ENCODE measurements at places on chromosomes 1 and 21. TPM values are rescaled to one million over a fixed set of nuclear protein-coding genes. Genes with fewer than 3 reads are reported as not detected.

- no peak for DNase-seq
These were observed 300.3 kb upstream of the B3GALT2 start for GRCh38 chr1:193486671-193487229.

GRCh38 chr1:95013950-95014574, 58.7 kb downstream of the ALG14 start:
- DNase-seq = no peak

DNA sequence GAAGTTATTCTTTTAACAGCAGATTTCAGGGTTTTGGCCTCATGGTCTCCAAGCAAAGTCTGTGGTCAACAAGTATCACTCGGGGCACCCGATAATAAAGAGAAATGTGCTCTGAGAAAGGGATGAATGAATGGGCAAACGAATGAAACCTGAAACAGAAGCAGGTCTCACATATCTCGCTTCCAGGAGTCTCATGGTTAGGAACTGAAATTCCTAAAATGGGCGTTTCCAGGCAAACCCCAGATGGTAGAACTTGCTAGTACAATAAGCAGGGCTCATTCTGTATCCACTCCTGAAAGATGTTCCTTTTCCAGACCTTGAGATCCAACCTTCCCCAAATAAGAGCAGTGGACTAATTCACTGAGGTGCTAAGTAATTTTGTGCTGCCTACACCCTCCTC, 87.2 kb downstream of the LAMC2 start:
- DNase-seq = no peak

- DNase-seq = no peak
These were observed 5.7 kb downstream of the LAMB3 start for GRCh38 chr1:209646558-209646957.

DNA sequence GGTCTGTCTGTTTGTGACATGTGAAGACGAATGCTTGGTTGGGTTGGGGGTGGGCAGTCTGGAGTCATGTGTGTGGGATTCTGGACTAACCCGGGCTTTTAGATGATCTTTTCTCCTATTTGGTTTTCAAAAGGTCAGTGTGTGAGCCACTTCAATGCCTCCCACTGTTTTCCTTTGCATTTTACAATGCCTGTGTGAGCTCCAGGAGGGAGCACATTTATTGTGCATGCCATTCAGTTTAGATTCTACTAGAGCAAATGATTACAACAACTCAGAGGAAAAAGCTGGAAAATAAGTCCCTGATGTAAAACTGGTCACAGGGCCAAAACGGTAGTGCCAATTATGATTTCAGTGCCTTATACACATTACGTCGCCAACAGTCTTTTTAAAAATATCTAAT, 90.9 kb downstream of the LYPLAL1 start:
- no peak for DNase-seq

- DNase-seq = no peak
These were observed 138.5 kb downstream of the ZZZ3 start for GRCh38 chr1:77543822-77544448.

The LAD1 gene
- 35.3 TPM for total RNA-seq

- no peak for DNase-seq
These were observed 22.7 kb downstream of the UCHL5 start for GRCh38 chr1:193036337-193037047.

The KRTAP19-1 gene
- total RNA-seq = not detected

The GLIS1 gene
- not detected for total RNA-seq

The CCDC24 gene
- total RNA-seq = 10.7 TPM

- DNase-seq = no peak
These were observed 31.9 kb upstream of the RXRG start for GRCh38 chr1:165476776-165477175.

DNA sequence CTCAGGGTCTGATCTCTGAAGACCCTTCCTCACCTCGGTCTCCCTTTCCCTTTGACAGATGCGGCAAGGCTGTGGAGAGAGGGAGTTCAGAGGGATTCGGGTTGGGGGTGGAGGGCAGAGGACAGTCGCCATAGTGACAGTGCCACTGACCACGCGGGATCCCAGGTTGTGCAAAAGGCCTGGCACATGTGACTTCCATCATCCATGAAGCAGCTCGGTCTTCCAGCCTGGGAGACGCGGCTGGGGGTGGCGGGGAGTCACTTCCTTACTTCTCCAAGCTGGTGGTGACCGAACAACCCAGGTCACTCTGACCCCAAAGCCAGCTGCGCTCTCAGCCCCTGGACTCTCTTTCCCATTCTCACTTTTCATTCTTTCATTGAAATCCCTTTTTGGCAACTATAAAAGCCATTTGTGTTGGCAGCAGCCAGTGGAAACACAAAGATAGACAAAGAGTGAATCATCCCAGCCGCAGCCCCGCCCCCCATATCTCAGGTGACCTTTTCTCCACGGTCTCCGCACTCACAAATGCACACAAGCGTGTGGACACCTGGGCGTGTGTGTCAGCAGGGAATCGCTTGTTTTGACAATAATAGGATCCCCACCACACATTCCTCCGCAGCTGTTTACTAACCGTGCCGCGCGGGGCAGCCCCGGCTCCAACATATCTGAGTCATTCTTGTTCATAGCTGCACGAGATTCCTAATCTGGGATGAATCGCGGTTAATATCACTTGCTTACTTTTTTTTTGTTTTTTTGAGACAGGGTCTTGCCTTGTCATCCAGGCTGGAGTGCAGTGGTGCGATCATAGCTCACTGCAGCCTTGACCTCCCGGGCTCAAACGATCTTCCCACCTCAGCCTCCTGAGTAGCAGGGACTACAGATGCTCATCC, 68.3 kb downstream of the DHRS3 start:
- peak; percentile 52 for DNase-seq

DNA sequence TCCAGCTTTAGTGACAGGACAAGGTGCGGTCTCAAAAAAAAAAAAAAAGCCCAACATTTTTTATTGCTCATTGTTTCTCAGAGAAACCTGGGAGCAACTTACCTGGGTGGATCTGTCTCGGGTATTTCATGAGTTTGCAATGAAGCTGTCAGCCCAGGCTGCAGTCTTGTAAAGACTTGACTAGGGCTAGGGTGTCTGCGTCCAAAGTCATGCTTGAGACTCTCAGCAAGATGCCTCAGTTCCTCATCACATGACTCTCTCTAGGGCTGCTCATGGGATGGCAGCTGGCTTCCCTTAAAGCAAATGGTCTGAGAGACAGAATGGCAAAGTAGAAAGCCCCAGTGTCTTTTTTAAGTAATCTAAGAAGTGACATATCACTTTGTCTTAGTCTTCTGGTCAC, 8.1 kb downstream of the GABPA start:
- no peak for DNase-seq

DNA sequence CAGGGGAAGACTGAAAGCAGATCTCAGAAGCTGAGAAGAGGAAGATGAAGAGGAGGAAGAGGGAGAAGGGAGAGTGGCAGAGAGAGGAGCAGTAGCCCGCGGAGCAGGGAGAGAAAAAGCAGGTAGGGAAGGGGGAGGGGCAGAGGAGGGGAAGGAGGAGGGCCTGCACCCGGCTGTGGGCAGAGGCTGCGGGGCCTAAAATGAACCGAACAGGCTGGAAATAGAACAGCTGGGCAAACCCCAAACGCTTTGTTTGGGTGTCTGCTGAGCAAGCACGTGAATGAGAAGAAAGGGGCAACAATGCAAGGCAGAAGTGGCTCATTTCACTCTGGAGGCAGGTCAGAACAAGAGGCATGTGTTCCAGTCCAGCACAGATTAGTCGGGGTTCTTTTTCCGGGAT, 33.5 kb downstream of the KCNC4 start:
- DNase-seq = no peak

The RGS7 gene
- 0.21 TPM for total RNA-seq

The ERG gene
- total RNA-seq = 38.0 TPM

The GPR153 gene
- 16.6 TPM for total RNA-seq

The TACSTD2 gene
- total RNA-seq = 69.9 TPM

DNA sequence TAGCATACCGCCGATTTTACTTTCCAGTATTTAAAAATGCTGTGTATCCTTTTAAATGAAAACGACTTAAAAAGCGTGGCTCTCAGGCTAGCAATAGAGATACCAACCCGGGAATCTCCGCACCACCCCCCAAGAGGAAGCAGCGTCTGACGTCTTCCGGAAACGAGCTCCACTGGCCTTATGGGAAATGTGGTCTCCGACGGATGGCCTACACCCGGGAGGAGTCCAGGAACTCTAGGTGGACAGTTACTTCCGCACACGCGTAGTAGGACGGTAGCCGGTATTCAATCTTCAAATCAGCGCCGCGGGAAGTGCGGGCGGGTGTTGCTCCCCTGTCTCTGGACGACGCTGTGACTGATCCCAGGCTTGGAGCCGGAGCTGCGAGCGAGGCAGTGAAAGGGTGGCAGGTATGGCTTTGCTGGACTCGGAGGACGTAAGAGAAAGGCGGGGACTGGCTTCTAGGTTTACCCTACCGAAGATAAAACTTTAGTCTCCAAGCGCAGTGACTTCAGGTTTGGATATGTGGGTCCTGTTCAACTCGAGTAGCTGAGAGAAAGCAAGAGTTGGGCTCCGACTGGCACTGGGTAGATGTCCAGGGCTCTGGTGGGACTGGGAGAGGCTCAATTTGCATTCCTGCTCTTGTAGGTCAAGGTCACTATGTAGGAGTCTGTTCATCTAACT, at the start of gene ZNF684:
TSS of gene ZNF684 (plus strand) at position 257 of the 681 bp plus-strand sequence. CDS start 1,530 bp downstream, outside the sequence.
- DNase-seq = peak; percentile 91

- no peak for DNase-seq
These were observed 26.9 kb upstream of the SYNC start for GRCh38 chr1:32729254-32730046.

The ATP1A4 gene
- total RNA-seq = 1.1 TPM
